T-helper 2 cell (primary cell): ENCODE measurements at places on chromosomes 7 and 10.

GRCh38 chr7:47361746-47362215, 220.1 kb downstream of the TNS3 start:
- DNase-seq = peak; percentile 65

DNA sequence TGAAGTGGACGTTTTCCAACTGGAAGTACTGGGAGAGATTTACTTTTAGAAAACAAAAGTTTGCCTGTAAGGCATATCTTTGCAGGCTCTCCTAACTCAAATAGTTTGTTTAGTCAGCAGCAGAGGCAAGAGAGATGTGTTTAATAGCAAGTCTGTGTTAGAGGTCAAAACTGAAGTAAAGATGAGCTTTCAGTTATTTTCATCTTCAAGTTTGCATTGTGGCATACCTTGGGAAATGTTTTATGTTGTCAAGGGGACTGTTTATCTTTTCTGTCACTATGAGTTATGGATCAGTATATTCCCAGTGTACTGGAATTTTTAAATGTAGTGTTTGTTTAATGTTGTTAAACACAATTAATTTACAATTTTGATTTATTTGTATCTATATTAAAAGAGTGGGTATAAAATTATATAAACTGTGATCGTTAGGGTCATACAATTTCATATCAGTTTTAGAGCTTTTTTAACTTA, 169.7 kb upstream of the PPP1R3A start:
- DNase-seq = no peak

- peak; percentile 75 for DNase-seq
Observed at GRCh38 chr10:30897547-30897946, 134.1 kb downstream of the ZNF438 start.

DNA sequence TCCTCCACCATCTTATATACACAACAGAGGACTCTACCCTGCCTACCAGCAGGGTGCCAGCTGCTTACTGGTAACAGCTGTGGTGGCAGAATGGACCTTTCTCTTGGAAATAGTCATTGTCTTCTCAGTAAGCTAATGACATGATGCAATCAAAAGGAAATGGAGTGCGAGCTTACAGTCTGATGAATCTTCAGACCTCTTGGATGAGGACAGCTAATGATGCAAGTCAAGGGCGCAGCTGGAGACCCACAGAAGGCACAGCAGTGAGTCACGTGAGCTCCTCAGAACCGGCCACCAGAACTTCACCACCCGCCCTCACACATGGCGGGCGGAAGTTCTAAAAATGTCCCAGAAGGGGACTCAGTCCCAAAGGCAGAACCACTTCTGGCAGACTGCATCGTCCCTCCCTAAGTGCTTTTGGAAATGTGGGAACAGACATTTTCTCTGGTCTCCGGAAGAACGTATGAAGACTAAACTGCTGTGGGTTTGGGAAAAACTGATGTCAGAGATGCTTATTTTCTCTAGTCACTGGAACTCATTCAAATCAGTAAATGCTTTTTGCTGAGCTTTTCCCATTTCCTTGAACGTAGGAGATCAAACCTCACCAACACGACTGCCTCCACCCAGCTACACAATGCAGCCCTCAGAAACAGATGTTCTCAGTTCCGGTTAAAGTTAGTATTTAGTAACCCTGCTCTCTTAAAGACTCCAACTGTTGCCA, 96.4 kb downstream of the FAS start:
- no peak for DNase-seq
